ENCODE measurements at places on chromosomes 6 and 20.

DNA sequence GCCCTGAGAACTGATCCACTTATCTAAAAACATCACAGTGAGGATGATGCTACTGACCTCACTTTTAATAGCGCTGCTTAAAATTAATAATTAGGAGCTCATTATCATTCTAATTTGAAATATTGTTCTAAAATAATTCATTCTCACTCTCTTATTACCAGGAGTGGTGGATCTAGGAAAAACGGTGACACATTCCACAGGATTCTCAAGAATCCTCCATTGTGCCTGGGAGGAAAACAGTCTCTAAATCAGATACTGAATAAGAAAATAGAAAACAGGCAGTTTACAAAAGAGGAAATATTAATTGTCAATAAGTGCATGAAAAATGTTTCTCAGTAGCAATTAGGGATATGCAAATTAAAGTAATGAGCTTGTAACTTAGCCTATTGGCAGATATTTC is 187.4 kb downstream of the TENT5A start:
- DNase-seq: no peak

DNA sequence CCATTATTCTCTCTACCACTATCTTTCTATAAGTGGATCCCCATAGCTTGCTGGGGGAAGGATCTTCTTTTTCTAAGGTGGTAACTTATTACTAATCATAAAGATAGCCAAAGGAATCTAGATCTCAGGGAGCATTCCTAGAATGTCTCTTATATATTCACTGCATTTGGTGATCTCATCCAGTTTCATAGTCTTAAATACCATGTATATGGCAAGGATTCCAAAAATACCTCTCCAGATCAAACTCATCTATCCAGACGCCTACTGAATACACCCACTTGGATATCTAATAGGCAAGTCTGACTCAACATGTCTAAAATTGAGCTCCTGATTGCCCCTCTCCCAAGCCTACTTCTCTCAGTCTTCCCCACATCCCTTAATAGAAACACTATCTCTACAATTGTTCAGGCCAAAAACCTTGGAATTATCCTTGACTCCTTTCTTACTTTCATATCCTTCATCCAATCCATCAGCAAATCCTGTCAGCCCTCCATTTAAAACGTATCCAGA is 264.4 kb downstream of the HACE1 start:
- DNase-seq: no peak

GRCh38 chr6:164042212-164042611 is 627.7 kb downstream of the QKI start:
- no peak for DNase-seq

DNA sequence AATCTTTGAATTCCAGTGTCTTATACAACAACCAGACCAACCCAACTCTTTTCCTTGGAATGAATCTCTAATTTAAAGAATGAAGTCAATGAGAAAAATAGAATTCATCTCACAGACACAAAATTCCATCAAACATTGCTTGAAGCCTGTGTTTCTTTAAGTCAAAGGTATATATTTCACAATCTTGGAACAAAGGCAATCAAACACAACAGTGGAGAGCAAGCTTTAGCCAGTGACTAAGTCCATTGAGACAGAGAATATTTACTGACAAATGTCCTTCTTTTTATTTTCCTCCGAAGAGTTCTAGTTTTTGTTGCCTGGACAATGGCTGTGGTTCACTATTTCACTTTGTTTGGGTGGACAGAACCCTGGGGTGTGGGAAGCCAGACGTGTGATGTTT is 35.8 kb downstream of the MEP1A start:
- no peak for DNase-seq

GRCh38 chr6:129046526-129046925 is 163.6 kb downstream of the LAMA2 start:
- DNase-seq: no peak

DNA sequence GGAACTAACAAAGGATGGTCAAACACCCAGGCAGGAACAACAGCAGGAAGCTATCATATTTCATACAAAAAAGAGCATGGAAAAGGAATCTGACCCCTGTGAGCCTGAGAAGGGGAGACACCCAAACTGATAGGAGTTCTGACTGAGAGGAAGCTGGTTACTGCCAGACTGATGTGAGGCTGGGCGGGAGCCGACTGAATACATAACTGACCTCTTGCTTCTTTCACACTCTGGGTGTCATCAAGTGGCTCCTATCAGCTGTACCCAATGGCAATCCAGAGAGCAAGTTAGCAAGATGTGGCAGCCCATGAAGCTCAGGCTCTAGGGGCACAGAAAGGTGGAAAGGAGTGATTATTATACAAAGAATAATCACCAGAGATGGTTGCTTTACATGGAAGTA is 795.1 kb upstream of the HS3ST5 start:
- DNase-seq: no peak

GRCh38 chr6:34650823-34651222 is 45.7 kb downstream of the ILRUN start:
- DNase-seq: no peak

- no peak for DNase-seq
These were observed 147.2 kb upstream of the EYA4 start for GRCh38 chr6:133093956-133094355.

GRCh38 chr6:154230910-154231595 is 125.5 kb downstream of the IPCEF1 start:
- no peak for DNase-seq

- DNase-seq: no peak
These were observed 104.7 kb downstream of the ZFP64 start for GRCh38 chr20:52086878-52087277.

DNA sequence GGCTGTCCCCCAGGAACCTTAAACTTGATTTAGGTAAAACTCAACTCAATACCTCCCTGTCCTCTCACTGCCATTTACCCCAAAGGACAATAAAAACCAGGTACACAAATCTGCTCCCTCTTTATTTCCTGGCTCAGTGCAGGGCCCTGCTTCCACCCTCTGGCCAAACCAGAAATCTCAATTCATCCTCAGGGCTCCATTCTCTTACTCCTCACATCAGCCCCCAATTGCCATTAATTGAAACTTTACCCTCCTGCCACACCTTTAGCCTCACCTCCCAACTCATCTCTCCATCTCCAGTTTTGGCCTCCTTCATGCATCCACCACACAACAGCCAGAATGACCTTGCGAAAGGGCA is 10.5 kb downstream of the ZBTB2 start:
- no peak for DNase-seq

GRCh38 chr6:102749210-102749971 is 1355.9 kb downstream of the GRIK2 start:
- DNase-seq: no peak

DNA sequence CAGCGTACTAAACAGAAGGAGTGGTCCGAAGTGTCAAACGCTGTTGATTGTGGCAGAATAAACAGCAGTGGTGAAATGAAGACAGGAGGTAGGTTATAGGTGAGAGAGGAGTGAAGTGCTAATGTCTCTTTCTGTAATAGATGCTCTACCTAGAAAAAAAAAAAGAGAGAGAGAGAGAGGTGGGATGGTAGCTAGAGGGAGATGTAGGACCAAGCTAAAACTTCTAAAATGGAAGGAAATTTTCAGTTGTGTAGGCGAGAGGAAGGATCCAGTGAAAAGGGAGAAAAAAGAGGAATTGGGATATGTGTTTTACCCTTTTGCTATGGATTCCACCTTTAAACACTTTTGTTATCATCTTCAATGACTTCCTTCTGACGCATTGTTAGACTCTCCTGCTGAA is 126.5 kb upstream of the BMP2 start:
- DNase-seq: no peak

DNA sequence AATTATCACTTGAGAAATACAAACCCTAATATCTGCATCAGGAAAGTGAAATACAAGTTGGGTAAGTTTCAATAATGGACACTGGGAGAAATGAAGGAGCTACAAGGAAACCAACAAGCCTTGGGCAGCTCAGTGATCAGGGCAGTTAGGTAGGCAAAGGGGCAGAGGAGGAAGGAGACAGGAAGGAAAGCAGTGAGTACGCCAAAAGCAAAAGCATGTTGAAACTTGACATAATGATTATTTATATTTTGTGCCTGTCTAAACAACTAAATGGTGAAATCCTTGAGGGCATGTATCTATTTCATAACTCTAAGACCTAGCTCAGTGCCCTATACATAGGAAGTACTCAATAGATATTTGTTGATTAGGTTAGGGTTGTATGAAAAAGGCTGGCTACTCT is 23.3 kb downstream of the PXT1 start:
- no peak for DNase-seq

- DNase-seq: no peak
These were observed 479.7 kb upstream of the FLRT3 start for GRCh38 chr20:14817101-14817500.

DNA sequence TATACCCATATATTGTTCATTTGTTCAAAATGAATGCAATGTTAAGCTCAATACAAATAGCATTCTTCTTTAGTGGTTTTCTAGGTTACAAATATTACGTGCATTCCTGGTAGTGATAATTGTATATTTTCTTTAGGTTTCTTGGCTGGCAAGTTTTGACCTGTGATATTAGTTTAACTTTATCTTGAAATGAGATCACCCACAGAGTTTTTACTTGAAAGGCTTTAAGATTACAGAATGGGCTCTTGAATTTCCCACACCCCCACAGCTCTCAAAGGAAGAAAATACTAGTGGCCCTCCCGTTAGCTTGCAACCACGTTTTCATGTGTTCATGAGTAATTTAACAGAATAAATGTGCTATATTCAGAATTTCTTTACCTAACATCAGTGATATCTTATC is 1315.5 kb upstream of the GJE1 start:
- DNase-seq: no peak

- DNase-seq: no peak
These were observed 59.6 kb downstream of the LINC00237 start for GRCh38 chr20:21046413-21047070.

GRCh38 chr6:16576451-16577368 is 184.6 kb downstream of the ATXN1 start:
- DNase-seq: no peak

- no peak for DNase-seq
These were observed 8.6 kb upstream of the UBE2J1 start for GRCh38 chr6:89361171-89361570.

GRCh38 chr6:163564534-163564933 is 150.0 kb downstream of the QKI start:
- DNase-seq: no peak

DNA sequence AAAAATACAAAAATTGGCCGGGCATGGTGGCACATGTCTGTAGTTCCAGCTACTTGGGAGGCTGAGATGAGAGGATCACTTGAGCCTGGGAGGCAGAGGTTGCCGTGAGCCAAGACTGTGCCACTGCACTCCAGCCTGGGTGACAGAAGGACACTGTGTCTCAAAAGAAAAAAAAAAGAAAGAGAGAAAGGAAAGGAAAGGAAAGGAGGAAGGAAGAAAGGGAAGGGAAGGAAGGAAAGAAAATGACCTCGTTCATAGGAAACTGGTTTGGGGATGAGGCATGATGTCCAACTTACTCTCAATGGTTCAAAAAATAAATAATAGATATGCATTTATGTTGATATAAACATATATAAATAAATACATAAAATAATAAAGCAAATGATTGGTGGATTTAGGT is 6.8 kb upstream of the BFSP1 start:
- DNase-seq: no peak

- DNase-seq: no peak
These were observed 19.9 kb downstream of the TREM1 start for GRCh38 chr6:41266541-41266940.

GRCh38 chr20:37995856-37996605 is 37.2 kb downstream of the TTI1 start:
- no peak for DNase-seq

- no peak for DNase-seq
These were observed 100.5 kb downstream of the PDE10A start for GRCh38 chr6:165562421-165563090.

DNA sequence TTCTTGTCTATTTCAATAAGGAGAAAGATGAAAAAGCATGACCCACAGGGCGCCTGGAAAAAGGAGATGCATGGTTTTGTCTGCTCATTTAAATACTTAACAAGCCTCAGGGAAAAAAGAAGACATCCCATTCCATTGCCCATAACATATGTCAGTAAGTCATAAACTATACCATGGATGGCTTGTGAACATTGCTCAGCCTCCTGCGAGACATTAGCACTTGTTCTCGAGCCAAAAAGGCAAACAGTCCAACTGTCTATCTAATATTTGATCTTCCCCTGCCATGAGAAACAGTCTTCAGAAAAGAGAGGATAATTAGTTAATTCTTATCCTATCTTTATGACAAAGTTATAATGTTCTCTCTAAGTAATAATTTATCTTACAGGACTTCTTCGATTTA is 527.4 kb downstream of the HACE1 start:
- no peak for DNase-seq

- DNase-seq: no peak
These were observed 209.0 kb downstream of the SYNE1 start for GRCh38 chr6:152428126-152428525.

DNA sequence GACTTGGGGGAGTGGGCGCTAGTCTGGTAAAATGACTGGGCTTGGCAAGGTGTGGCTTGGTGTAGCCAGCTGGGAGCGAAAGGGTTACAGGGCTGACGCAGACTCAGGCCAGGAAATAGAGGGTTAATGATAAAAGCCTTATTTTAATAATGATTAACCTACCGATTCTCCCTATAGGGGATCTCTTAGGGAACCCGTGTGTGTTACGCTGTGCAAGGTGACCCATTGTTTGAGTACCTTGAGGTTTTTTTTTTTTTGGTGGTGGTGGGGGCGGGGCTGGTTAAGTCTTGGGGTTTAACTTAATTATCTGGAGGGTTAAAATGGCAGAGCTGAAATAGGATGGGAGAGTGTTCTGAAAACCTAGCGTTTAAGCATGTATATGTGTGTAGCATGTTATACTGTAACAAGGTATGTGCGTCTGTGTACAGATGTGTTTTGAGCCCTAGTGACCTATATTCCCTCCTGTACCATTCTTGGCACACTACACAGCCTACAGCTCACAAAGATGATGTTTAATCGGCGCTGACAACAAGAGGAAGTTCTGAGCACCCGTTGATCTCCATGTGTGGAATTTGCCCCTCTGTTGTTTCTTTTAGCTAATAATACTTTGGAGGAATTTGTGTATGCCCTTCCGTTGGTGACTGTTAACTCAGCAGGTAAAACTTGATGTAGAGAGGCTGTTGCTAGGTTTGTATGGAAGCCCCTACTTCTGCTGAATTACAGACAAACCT is 1.3 kb downstream of the CARMIL1 start:
- DNase-seq: no peak

DNA sequence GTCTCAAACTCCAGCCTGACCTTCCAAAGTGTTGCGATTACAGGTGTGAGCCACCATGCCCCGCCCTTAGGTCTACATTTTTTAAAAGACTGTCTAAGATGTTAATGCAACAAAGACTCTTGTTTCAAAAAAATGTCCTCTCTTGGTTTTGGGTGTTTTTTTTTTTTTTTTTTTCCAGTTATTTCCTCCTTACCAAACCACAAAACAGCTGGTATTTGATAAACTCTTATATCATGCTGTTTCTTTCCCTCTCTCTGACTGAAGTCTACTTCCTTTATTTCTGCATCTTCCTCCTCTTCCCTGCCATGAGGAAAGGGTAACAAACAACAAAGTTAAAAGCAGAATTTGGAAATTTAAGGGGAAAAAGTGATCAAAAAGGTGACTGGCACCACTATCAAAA is 21.2 kb downstream of the STK38 start:
- DNase-seq: no peak

- no peak for DNase-seq
These were observed 97.5 kb downstream of the FAM120B start for GRCh38 chr6:170404036-170404435.
